ENCODE measurements at places on chromosomes 5 and 9.

GRCh38 chr9:126614088-126614454, 343 bp downstream of the LMX1B start:
- DNase-seq = no peak

DNA sequence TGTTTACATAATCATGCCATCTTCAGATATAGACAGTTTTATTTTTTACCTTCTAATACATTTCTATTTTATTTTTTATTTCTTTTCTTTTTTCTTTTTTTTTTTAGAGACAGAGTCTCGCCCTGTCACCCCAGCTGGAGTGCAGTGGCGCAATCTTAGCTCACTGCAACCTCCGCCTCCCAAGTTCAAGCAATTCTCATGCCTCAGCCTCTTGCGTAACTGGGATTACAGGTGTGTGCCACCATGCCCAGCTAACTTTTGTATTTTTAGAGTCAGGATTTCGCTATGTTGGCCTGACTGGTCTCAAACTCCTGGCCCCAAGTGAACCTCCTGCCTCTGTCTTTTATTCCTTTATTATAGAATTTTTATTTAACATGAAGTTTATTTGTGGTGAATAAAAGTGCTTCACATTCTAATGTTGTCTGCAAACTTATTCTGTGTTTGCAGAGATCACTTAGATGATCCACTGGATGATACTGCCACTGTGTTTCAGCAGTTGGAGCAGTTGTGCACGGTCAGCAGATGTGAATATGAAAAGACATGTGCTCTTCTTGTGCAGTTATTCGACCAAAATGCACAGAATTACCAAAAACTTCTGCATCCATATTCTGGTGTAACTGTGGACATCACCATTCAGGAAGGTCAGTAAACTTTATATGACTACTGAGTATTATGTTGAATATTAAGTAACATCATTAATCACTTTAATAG, 62.2 kb downstream of the RANBP17 start:
- DNase-seq = no peak

DNA sequence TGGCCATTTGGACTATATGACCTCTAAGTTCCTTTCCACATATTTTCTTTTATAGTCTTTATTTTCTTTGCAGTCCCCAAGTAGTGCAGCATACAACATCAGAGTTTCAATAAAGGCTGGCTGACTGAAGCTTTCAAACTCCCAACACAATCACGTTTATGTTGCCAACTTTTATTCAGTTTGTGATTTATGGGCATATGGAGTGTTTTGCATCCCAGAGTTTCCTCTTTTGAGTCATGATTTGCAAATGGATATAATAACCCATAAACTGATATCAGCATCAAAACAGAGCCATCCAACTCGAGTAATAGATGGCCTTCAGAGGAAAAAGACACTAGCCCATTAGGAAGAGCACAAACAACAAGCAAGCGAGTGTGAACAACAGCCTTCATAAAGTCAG, 414.0 kb downstream of the ELAVL2 start:
- no peak for DNase-seq

DNA sequence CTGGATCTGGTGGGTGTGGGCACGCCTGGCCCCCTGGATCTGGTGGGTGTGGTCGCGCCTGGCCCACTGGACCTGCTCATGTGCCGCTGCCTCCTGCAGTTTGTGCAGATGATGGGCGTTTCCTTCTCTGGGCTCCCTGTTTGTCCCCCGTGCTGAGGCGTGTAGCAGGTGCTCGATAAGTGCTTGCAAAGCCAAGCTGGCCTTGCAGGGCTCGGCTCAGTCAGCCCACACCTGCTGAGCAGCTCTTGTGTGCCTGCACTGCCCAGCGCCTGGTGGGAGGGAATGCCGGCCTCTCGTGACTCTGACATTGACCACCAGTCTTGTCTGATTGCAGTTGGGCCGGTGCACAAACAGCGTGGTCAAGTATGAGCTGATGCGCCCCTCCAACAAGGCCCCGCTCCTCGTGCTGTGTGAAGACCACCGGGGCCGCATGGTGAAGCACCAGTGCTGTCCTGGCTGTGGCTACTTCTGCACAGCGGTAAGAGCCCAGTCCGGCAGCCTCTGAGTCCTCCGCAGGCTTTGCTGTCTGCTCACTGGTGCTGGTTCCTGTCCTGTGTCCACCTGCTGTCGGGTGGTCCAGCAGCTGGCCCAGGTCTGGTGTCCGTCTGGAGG, 102.7 kb upstream of the CACNA1B start:
- DNase-seq = no peak

GRCh38 chr5:178551059-178551458, 39.1 kb downstream of the COL23A1 start:
- no peak for DNase-seq

- no peak for DNase-seq
These were observed 69.2 kb upstream of the PLPP1 start for GRCh38 chr5:55603922-55604321.

DNA sequence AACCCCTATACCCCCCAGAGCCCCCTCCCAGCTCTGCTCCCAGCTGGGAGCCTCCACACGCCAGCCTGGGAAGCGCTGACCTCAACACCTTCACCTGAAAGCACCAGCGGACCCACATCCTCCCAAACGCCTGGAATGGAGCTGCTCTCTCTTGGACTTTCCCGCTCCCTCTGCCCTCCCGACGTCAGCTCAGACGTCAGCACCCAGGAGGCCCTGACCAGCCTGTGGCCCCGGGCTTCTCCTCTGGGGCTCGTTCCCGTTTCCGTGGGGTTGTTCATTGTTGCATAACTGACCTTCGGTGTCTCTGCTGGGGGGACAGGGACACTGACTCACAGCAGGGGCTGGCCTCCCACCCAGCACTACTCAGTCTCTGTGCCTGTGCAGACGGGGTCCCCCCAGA, 35.0 kb upstream of the SLC6A3 start:
- DNase-seq = no peak

GRCh38 chr5:23084815-23085214, 231.7 kb upstream of the CDH12 start:
- no peak for DNase-seq

- no peak for DNase-seq
These were observed 25.8 kb downstream of the LPCAT1 start for GRCh38 chr5:1497795-1498622.

GRCh38 chr9:76023715-76024195, 133.3 kb downstream of the PCSK5 start:
- peak; percentile 38 for DNase-seq

DNA sequence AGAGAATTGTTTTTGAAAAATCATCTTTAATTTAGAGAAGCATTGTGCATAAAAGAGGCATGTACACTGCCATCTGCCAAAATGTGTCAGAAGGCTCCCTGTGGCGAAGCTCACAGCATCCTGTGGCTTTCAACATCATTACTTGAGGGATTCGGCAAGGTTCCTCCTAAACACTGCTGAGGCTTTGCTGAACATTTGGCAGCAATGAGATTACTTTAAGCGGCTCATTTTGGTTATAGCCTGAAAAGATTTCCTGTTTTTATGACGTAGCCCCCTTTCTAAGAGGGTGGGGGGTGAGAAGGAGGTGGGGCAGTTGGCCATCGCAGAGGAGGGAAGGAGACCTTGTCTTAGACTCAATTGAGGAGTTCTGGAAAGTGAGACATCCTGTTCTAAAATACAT, 469.4 kb downstream of the RASEF start:
- no peak for DNase-seq

DNA sequence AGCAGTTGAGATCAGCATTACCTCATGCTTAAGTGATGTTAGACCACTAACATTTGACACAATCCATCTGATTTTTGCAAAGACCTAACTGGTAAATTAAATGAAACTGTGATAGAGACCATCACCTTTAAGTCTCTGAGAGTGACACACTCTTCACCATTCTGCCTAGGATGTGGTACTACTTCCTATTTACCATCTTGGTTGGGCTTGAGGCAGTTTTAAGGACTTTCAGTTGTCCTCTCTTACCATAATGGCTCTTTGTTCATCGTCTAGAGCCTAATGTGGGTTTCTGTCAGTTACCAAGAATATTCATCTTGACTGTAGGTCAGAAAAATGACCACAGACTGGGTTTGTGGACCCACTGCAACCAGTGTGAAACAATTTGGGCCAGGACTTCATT, 158.1 kb downstream of the CETN3 start:
- DNase-seq = no peak

DNA sequence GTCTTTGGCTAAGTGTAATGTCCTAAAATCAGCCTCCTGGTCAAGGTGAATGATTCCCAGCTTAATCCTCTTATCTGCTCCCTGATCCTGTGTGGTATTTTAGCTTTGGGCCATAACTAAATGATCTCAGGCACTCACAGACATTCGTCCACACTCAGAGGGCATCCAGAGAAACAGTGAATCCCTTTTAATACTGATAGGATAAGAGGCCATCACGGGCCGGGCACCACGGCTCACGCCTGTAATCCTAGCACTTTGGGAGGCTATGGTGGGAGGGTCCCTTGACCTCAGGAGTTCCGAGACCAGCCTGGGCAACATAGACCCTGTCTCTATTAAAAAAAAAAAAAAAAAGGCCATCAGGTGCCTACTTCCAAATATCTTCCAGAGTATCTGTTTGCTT, 6.3 kb downstream of the PDCL start:
- no peak for DNase-seq

GRCh38 chr9:38622288-38622674, 1.9 kb upstream of the ANKRD18A start:
- DNase-seq = no peak

GRCh38 chr9:70111042-70111602, 67.5 kb downstream of the MAMDC2 start:
- peak; percentile 62 for DNase-seq

DNA sequence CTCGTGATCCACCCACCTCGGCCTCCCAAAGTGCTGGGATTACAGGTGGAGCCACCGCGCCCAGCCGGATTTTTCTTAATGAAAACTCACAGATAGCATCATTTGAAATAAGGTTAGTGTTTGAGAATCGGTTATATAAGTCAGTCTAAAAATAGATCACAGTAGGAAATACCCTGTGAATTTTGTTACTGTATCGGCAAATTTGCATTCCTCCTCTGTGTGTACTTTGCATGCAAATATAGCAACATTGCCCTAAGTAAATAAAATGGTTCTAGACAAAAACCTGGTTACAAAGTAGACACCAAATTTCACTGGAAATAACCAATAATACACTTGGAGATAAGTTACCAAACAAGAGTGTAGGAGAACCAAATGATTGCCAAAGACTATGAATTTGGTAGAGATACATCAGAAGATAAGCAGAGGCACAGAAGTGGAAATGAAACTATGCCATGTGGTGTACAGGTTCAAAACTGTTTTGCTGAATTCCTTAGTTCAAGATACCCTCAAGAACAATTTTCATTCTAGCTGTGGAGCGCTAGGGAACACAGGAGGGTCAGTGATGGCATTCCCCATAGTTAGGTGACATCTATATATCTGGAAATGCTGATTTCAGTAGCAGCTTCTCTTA, 58.1 kb downstream of the ICE1 start:
- no peak for DNase-seq

DNA sequence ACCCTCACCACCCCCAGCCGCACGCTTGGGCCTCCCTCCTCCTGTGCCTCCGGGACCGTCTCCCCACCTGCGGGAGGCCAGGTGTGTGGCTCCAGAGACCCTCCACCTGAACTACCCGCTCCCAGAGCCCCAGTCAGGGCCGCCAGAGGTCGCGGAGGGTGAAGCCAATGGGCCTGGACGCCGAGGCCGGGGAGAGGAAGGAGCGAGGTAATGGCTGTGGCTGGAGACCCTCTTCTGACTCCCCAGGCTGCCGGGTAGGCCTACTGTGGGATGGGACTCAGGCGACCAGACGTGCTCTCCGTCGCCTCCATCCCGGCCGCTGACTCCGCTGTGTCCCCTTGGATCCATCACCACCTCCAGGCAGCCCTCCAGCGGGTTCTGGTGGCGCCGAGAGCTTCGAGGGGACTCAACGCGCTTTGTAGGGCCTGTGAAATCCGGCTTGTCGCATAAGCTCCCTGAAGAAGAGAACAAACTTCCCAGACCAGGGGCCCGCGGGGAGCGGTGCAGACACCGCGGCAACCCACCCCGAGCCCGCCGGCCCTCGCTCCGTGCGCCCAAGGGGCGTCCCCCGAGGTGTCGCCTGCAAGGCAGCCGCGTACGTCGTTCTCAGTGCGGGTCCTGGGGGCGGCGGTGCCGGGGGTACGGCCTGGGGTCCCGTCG, 12.6 kb downstream of the IRX2 start:
- DNase-seq = no peak

- DNase-seq = no peak
These were observed 50.9 kb downstream of the PIK3R1 start for GRCh38 chr5:68266457-68266856.

DNA sequence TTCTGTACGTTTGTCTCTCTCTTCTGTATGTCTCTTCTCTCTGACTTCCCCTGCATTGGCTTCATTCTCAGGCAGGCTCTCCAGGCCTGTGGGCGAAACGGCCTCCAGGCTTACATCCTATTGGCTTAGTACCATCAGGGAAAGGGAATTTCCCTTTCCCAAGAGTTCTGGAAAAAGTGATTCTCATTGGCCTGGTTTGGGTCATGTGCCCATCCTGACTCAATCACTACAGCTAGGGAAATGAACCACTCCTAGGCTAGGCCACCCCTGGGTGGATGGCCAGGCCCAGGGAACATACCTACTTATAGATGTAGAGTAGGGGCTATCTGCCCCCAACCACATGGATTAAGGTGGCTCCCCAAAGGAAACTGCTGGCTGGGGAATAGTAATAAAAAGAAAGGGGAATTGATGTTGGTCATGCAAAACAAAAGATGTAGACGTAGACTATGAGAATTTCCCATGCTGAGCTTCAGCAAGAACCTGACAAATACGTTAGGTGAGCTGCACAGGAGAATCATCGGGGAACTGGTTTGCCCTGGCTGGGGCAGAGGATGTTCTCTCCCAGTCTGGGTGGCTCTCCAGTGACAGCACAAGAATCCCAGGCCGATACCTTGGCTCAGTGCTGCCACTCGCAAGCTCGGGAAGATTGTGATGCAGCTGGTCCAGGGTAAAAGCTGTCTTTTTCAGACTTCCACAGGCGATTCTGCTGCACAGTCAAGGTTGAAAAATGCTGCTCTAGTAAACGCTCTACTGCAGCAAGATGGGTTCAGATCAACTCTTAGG, 3.7 kb upstream of the EGR1 start:
- no peak for DNase-seq

GRCh38 chr9:69865986-69866385, 45.4 kb downstream of the CFAP95 start:
- DNase-seq = no peak

DNA sequence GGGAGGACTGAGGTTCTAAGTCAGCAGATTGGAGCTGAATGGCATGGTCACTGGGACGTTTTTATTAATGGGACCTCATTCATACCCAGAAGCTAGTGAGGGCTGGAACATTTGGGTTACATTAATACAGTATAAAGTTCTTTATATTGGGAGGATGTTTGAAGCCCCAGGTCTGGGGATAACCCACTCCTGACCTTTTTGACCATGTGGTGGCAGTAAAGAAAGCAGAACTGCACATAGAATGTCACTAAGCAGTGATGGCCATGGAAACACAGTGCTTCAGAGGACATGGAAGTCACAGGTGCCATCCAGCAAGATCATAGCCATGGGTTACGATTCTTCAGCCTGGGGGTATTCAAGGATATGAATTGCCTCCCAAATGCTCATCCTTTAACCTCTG, 176.0 kb downstream of the ATP10B start:
- no peak for DNase-seq

GRCh38 chr9:38419181-38419580, 5.1 kb downstream of the IGFBPL1 start:
- no peak for DNase-seq
